Omental fat pad (tissue), 4 donors: ENCODE measurements at places on chromosomes 1 and 21. TPM values are rescaled to one million over a fixed set of nuclear protein-coding genes. Genes with fewer than 3 reads are reported as not detected.
A peak's percentile ranks its signal among the peaks of the same experiment; 100 is the strongest.

GRCh38 chr1:8219530-8219929, 98.4 kb upstream of the SLC45A1 start:
- no peak for DNase-seq

GRCh38 chr1:82143108-82143833, 342.5 kb downstream of the ADGRL2 start:
- DNase-seq: no peak

The EFNA3 gene
- 0.84 TPM for total RNA-seq

The PDXK gene
- 108 TPM for total RNA-seq

- DNase-seq: no peak
These were observed 91.1 kb downstream of the DMRTB1 start for GRCh38 chr1:53550201-53550741.

- no peak for DNase-seq
These were observed 8.9 kb upstream of the RALGPS2 start for GRCh38 chr1:178716111-178716510.

GRCh38 chr1:3410142-3410925, 44.1 kb upstream of the ARHGEF16 start:
- DNase-seq: no peak

The TACSTD2 gene
- 0.88 TPM for total RNA-seq

- DNase-seq: peak; percentile 35
These were observed 211.6 kb downstream of the LMX1A start for GRCh38 chr1:165144757-165145397.

The MCOLN3 gene
- 4.9 TPM for total RNA-seq

The PCP4L1 gene
- 0.56 TPM for total RNA-seq

The RGS8 gene
- total RNA-seq: 0.84 TPM

GRCh38 chr1:183633676-183634343, 1.8 kb downstream of the ARPC5 start:
- DNase-seq: no peak

DNA sequence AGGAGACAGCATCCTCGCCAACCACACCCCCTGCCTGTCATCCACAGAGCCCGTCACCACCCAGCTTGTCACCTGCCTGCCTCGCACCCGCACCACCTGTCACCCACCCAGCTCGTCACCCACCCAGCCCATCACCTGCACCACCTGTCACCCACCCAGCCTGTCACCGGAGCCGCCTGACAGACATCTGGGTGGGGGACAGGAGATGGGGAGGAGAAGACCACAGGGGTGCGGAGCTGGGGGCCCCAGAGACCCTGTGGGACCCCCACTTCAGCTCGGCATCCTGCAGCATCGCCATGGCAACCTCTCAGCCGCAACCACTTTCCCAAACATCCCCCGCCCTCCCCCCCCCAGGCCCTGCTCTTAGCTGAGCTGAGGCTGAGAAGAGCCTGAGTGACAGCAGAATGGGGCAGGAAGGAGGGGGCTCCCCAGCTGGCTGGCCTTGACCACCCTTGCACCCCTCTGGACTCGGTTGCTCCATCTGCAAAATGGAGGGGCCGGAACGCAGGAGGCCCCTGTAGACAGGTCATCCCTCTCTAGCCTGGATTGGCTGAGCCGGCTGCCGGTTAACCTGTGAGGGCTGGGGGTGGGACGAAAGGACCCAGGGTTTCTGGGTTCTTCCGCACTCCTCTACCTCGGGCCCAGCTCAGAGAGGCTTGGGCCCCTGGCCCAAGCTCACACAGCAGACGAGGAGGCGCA, 11.6 kb downstream of the AHDC1 start:
- no peak for DNase-seq

The GPR37L1 gene
- not detected for total RNA-seq

The TMCC2 gene
- total RNA-seq: 2.8 TPM

DNA sequence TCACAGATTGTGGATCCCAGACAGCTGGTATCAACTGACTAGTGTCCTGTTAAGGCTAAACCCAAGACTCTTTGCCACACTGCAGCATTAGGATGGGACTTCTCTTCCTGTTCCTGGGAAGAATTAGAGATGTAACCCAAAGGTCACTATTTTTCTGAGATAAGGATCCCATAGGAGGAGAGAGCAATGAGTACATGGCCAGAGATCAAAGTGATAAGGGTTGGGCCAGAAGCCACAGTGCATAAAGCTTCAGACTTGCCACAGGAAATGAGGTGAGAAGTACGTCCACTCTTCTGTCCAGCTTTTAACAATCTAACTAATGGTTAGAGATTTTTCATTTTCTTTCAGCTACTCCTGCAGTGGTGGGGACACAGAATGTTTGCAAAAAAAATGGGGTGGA, at the start of gene HSD3B1:
Gene HSD3B1, plus strand, starts transcription at position 270 of the 400 bp plus-strand sequence. CDS start 267 bp downstream, outside the sequence.
- DNase-seq: no peak

DNA sequence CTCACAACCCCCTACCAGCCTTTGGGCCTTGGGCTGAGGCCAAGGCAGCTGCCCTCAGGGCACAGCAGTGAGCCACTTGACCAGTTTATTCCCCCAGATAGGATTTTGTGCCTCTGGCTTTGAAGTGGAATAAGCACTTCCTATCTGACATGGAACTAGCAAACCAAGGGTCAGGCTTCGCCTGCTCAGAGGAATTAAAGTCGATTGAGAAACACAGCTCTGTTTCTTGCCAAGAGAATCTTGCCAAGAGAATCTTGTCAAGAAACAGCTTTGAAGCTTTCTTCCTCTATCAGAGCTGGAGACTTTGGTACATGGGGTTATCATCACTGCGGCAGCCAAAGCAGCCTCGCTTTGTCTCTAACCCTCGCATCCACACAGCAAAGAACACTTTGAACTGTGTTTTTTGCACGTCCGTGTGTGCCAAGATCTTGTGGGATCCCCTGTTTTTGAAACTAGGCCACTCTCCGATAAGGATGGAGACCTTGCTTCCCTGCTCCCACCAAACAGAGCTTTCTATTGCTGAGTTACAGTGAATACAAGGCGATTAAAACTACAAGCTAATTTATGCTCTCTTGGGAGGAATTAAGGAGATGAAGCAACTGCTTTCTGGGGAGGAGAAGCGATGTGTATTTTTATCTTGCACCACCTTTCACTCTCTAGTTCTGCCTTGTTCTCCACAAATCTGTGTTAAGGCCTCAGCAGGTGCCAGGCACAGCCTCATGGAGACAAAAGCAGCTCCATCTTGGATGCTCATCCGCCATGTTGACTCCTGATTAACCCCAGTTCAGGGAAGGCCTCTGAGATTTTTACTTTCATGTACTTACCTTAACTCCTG, 67.3 kb downstream of the RHOU start:
- DNase-seq: no peak

GRCh38 chr1:1917995-1918900, 831 bp downstream of the TMEM52 start:
- no peak for DNase-seq

DNA sequence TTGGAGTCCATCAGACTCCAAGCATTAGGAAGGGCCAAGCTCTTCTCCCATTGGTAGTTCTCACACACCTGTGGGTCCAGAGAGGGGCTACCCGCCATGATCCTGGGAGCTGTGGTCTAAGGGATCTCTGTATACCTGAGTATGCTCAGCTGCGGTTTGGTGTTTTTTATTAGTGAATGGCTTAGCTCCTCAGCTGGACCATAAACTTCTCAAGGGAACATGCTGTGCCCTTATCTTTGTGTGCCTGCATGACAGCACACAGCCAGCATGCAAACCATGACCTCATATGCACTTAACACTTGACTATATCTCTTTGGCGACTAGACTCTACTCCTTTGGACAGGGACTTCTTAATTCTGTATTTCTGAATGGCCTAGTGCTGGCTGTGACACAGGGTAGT, 94.5 kb downstream of the CD58 start:
- DNase-seq: no peak

DNA sequence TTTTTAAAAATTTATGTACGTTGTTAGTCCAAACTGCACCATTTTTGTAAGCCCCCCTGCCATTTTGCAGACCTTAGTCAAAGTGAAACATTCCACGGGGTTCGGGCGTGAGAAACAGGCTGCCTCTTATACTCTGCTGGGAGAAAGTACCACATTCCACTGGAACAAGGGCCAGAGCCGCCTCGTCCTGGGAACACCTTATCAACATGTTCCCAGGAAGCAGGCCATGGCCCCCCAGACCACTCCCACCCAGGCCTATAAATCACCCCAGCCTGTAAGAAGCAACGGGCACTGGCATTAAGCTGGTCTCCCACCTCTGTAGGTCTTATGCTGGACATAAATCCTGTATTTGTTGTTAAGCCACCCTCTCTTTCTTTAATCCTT, 854 bp upstream of the ZRANB2 start:
- no peak for DNase-seq

- no peak for DNase-seq
These were observed 1.2 kb downstream of the ATP1B1 start for GRCh38 chr1:169107603-169108208.

DNA sequence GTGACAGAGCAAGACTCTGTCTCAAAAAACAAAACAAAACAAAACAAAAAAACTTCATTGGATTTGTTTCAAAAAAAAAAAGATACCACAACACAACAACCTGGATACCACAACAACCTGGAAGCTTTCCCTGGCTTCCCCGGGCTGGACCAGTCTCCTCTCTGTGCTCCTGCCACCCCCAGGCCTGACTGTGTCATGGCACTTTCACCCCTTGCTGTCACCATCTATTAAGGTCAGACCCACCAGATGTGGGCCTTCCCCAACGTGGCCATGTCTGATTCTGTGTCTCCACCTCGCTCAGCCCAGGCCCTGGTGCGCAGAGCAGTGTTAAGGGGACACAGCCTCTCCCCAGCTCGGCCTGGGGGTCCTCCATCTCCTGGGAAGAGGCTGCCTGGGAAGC, 28.3 kb upstream of the ACOT11 start:
- DNase-seq: no peak

DNA sequence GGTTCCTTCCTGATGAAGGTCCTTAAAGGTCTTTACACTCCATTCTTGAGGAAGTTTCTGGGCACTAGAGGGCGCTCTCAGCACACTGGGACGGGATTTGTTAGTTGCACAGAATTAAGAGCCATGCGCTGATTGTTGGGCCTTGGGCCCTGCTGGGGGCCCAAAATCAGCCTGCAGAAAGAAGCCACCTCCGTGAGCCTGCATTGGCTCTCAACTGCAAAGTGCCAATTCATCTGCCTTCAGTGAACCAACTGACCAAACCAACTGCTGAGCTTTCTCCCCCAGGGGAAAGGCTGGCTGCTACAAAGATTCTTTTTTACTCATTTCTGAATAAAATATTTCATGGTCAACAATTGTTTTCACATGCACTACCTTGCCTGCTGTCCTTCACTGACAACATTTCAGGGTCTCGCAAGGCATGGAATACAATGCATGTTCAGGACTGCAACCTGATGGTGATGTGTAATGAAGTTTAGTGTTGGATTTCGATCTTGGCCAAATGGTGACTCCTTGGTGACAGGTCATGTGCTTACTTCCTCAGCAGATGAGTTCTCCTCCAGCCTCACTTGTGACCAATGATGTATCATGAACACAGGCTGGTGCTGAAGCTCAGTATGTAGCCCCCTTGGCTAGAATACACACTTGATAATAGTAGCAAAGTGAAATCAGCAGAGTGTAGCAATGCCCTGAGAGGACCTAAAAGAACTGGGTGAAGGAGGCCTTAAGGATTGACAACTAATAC, 45.7 kb upstream of the PRDX6 start:
- DNase-seq: peak; percentile 100

DNA sequence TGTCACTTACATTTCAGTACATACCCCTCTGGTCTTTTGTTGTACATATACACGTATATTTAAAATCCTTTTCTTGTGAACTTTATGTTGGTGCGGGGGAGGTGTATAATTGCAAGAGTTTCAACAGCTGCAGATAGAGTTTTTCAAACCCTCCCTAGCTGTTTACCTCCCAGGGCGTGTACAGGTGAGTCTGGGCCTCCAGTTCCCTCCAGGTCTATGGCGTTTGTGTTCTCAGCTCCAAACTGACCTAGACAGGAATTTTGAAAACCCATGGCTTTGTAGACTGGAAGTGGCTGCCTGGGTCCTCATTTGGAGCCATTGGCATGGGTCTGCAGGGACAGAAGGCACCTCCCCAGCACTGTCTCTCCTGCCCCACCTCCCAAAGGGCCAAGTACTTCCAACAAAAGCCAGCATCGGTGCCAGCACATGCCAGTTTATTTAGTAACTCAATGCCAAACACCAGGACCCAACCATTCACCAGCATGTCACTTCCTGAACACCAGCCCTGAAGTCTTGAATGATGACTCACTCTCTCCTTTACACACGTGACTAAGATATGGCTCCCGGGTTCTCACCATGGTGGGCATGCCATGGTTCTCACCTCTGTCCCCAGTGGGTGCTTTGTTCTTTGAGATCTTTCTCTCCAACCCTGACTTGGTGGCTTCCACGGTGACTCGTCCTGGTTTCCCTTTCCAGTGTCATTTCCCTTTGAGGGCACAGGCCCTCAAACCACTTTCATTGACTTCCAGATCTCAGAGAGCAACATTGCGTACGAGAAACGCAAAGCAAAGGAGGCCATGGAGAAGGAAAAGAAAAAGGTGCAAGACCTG, 57.3 kb upstream of the EFHD2 start:
- DNase-seq: no peak

GRCh38 chr1:54163051-54163450, 10.3 kb upstream of the CDCP2 start:
- no peak for DNase-seq

- DNase-seq: no peak
These were observed 5.2 kb upstream of the HSD3B2 start for GRCh38 chr1:119409731-119410130.

The RGS13 gene
- not detected for total RNA-seq

The KCNN3 gene
- 0.24 TPM for total RNA-seq
